Stimulated activated naive CD8-positive, alpha-beta T cell treated with anti-CD3 and anti-CD28 coated beads, Interleukin-15, amount 100 ng/mL, for 72 hours (primary cell): ENCODE measurements at places on chromosomes 3 and 15.
A peak's percentile ranks its signal among the peaks of the same experiment; 100 is the strongest.

DNA sequence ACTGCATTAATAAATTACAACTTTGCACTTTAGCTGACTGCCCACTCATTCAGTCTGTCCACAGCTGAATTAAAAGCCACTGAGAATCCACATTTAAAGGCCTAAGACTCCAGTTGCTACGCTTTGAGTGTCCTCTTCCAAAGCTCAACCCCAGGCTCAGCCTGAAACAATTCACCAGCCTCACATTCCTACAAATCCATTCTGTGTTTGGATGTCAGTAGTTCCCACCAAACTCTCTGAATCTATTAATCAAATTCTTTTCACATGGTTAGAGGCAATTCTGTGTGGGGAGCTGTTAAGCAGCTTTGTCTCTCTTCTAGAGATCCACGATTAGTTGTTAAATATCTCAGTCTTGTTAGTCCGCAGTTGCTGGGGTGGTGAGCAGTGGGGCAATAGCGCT lies 116.8 kb upstream of the UBE2E2 start:
- no peak for DNase-seq

GRCh38 chr3:65951836-65952505 lies 86.7 kb downstream of the MAGI1 start:
- no peak for DNase-seq

- no peak for DNase-seq
Measured at GRCh38 chr3:14803981-14804834, 14.6 kb upstream of the FGD5 start.

- DNase-seq, result no peak
Measured at GRCh38 chr15:27062951-27063350, 92.0 kb downstream of the GABRG3 start.

GRCh38 chr3:25782636-25782937 lies 656 bp downstream of the NGLY1 start:
- no peak for DNase-seq

DNA sequence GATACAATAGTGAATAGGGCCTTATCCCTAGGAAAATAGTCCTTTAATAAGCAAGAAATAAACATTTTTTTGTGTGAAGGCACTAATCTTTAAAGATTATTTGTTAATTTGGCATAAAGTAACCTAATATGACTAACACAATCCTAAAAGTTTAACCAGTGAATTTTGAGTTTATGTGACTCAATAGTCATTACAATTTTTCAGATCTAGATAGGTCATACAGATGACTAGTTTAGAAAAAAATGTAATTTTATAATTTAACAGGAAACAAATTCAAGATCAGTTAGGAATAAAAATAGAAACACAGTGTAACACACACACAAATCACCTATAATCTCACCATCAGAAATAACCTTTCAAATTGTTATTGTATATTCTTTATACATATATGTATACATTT lies 620.7 kb upstream of the ALCAM start:
- no peak for DNase-seq

- no peak for DNase-seq
Measured at GRCh38 chr15:74593122-74593521, 22.5 kb upstream of the CLK3 start.

- no peak for DNase-seq
Measured at GRCh38 chr3:105729667-105730066, 139.1 kb downstream of the CBLB start.

- no peak for DNase-seq
Measured at GRCh38 chr3:64638981-64639481, 48.8 kb downstream of the ADAMTS9 start.

DNA sequence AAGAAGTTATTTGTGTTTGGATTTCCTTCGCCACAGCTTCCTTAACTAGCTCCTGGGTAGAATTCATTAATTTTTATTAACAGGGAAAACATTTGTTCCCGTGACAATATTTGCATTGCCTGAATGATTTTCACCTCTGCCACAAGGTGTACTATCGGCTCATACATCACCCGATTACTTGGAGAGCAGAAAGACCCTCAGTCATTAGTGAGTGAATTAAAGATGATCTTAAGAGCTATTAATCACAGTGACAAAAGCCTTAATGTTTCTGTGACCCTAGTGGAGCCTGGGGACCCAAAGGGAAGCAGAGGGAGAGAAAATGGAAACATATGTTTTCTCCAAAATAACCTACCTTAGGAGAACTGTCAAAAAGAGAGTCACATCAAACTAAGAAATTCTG lies 228.3 kb downstream of the MECOM start:
- no peak for DNase-seq

DNA sequence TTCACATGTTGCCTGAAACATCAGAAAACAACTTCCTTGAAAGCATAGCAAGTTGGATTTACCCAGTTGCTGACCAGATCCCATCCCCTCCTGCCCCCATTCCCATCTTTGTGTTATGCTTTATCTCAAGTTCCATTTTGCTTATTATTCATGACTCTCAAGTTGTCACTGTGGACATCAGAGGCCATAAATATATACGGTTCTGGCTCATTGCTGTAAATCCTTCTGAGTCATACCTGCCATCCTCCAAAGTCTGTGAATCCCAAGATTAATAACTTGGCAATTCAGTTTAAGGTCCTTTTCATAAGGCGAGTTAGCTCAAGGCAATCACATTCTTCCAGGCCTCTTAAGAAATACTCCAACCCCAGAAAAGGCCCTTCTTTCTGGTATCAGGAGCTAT lies 126.2 kb upstream of the C2CD4B start:
- no peak for DNase-seq

DNA sequence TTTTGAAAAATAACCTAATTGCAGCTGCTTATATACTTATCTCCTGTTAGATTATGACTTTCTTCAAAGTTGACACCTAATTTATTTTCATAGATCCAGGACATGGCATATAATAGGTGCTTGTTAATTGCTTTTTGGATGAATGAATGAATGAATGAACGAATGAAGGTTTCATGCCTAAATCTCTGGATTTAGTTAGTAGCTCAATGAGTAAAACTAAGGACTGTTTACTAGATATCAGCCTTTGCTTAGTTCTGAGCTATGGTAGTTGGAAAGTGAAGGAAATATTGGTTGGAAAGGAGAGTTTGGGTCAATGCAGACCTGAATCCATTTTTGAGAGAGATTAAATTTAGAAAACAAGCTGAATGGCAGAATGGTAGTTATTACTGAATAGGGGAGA lies 160.4 kb upstream of the SGO1 start:
- no peak for DNase-seq

DNA sequence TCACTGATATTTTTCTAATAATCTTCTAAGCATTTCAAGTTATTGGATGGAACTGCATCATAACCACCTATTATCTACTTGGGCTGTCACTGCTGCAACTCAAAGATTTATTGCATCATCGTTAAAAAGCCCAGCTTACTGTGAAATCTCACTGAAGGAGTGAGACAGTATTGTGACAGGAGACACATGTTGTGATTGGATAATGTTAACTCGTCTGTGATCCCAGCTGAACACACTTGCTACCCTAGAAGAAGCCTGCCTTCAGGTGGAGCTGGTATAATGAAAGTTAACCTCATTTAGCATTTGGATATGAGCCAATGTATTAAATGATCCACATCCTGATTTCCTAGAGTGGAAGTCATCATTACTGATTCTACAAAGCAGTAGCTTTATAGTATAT lies 138.1 kb downstream of the MAP2K5 start:
- no peak for DNase-seq

GRCh38 chr3:15756505-15756904 lies 41.3 kb downstream of the ANKRD28 start:
- DNase-seq, result no peak

DNA sequence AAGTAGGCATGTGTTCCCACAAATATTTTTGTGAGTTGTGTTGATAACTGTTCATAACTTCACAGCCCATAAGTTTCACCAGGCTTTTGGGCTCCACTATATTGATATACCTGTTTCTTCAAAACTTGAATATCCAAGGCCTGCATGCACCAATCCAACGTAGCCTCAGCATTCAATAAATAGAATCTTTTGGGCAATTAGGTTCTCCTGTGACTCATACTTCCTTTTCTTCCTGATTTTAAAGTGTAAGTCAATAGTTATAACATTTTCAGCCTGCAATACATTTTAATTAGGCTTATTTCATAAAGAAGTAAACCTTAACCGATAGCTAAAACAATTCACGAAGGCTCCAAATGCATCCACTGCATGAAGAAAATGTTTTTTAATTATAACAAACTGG lies 97.8 kb upstream of the SPRED1 start:
- no peak for DNase-seq

DNA sequence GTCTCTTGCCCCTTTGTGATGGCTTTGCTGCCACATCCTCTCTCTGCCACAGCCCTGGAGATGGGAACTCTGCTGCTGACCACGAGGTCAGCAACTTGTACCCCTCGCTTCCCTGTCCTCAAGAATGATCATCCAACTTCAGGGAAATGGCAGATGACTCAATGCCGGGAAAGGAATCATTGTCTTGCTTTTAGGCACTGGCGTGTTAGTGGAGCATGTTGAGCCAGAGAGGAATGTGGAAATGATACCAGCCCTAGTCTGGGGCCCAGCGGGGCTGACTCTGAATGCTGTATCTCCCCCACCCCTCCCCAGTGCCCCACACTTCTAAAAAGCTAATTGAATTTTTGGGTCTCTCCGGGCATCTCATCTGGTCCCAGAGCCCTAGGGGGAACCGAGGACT lies 184.9 kb upstream of the BHLHE40 start:
- DNase-seq, result no peak

DNA sequence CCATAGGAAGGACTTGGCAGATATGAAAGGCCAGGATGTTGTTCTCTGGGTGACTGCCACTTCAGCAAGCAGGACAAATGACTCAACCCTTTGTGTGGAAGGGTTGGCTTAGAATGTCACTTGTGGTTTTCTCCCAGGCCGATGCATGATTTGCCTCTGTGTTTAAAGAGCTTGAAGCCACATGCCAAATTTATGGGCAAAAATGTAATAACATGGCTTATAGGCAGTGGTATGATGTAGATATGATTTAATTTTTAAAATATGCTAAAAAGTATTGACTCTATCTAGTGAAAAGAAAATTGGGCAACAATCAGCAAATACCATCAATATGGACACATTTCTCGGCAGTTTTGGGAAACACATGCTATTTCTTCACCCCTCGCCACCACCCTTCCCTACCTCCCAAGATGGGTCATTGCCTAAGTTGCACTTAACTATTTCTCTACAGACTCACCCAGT lies 114.6 kb downstream of the CYP19A1 start:
- DNase-seq, result no peak

DNA sequence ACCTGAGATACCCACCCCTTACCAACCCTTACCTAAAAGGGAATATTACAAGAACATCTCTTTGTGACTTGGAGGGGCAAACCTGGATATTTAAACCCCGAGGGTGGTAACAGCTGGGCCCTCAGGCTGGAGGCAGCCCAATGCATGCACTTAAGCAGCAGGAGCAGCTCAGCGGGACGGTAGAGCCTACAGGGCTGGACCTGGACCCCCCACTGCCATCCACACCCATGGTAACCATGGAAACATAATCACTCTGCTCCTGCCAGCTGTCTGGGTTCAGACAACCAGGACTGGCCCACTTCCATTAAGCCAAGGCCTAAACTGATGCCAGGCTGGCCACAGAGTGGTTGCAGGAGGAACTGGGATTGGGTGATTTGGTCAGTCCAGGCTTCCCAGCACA lies 52.8 kb downstream of the ETFA start:
- DNase-seq, result no peak

- DNase-seq, result no peak
Measured at GRCh38 chr3:147799601-147800000, 390.4 kb downstream of the ZIC1 start.

- DNase-seq, result no peak
Measured at GRCh38 chr3:126936853-126937425, 46.0 kb upstream of the PLXNA1 start.

- peak; percentile 50 for DNase-seq
Measured at GRCh38 chr3:72997421-72997961, 880 bp downstream of the PPP4R2 start.

GRCh38 chr3:28250999-28251398 lies 9.6 kb downstream of the CMC1 start:
- DNase-seq, result no peak

GRCh38 chr3:114405202-114405990 lies 111.6 kb downstream of the TIGIT start:
- DNase-seq, result no peak

- DNase-seq, result no peak
Measured at GRCh38 chr3:16071206-16071605, 103.3 kb upstream of the GALNT15 start.

DNA sequence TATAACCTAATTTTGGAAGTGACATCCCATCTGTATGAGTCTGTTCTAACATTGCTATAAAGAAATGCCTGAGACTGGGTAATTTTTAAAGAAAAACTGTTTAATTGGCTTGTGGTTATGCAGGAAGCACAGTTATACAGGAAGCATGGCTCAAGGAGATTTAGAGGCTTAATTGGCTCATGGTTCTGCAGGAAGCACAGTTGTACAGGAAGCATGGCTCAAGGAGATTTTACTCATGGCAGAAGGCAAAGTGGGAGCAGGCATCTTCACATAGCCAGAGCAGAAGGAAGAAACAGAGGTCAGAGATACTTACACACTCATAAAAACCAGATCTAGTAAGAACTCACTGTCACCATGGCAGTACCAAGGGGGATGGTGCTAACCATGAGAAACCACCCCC lies 193.1 kb upstream of the ADAMTS9 start:
- DNase-seq, result no peak

DNA sequence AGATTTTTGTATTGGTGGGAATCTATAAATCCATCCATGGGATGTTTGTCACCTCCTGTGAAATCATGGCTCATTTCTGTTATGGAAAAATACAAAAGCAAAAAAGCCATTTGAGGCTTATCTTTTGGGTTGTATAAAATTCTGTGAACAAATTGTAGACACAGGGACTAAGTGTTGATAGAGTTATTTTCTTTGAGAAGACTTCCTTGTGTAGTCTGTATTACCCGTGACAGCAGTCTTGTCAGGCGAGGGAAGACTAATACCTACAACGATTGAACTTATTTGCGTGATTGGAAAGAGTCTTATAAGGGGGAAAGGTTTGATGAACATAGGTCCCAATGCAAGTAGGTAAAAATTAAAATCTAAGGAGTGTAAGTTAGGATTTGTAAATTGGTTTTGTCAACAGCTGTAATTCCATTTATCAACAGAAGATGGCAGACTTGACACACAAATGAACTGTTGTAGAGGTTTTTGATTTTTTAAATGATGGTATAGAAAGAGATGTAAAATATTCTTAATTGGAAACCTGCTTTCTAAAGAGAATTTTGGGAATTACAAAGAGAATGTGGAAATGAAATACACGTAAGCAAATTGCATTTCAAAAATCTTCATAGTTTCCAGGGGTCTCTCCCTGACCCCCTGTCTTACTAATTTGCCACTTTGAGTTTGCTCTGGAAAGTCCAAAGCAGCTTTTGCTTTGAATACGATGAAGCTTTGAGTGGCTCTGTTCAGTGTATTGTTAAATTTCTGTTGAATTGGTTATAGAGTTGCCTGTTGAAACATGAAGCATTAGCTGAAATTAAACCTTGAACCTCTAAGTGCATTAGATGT lies 33.2 kb downstream of the SLC25A26 start:
- DNase-seq, result no peak

DNA sequence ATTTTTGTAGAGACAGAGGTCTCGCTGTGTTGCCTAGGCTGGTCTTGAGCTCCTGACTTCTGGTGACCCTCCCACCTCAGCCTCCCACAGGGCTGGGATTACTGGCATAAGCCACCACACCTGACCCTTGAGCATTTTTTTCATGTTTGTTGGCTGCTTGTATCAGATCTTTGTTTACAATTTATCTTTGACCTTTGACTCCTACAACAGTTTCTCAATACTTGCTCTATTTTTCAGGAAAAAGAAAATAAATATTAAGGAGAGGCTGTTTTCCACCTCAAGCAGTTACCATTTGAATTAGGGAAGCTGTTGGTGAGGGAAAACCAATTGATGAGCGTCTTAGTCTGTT lies 44.5 kb downstream of the LIMD1 start:
- DNase-seq, result no peak

- DNase-seq, result no peak
Measured at GRCh38 chr15:26660241-26660640, 112.6 kb downstream of the GABRB3 start.
